Caco-2 (cell line): ENCODE measurements at places on chromosomes 11 and 22.

- DNase-seq = no peak
Observed at GRCh38 chr22:19011075-19011474, 75.0 kb upstream of the PRODH start.

DNA sequence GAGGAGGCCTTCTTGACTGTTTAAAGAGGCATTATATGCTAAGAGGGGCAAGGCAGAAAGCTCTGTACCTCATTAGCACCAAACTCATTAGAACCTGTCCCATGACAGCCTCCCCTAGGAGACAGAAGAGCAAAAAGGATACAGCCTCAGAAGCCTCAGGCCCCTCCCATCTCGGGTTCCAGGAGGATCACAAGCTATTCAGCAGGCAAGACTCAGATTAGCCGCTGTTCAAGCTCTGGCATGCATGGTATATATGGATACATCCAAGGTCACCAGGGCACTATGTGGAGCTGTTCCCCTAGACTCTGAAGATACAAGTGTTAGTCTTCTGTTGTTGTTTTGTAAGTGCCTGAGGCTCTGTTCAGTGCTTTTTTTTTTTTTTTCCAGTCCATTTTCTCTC, 32.1 kb downstream of the ATXN10 start:
- DNase-seq = no peak

GRCh38 chr11:111300569-111300968, 2.2 kb downstream of the POU2AF3 start:
- DNase-seq = no peak

DNA sequence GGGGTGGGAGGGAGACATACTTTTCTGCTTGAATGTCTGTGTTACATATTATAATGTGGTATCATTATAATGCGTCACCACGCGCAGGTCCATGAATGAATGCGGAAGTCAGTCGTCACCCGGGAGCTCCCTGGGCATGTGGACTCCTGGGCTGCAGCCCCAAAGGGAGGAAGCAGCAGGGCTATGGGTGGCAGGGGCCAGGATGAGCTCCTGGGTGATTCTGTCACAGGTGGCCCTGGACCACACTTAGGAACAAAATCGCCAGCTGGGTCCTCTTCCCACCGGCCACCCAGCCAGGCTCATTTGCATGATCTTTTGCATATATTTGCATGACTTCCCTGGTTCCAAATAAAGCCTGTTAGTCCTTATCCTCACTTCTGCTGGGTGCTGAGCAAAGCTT, 51.2 kb downstream of the KCNJ4 start:
- no peak for DNase-seq

- no peak for DNase-seq
Observed at GRCh38 chr11:16841984-16842383, 103.5 kb downstream of the C11orf58 start.

- DNase-seq = no peak
Observed at GRCh38 chr22:24841261-24841660, 35.2 kb downstream of the SGSM1 start.
